ENCODE measurements at places on chromosomes 1 and 21. TPM values are rescaled to one million over a fixed set of nuclear protein-coding genes. Genes with fewer than 3 reads are reported as not detected.

Gene CCDC185
- not detected for total RNA-seq

Gene GUCA2A
- total RNA-seq = not detected

Gene JMJD4
- 45.4 TPM for total RNA-seq

Gene PTGFR
- total RNA-seq = not detected

Gene OR2AK2
- total RNA-seq = not detected

Gene CSF3R
- total RNA-seq = not detected

Gene PADI4
- not detected for total RNA-seq

Gene SPATA1
- total RNA-seq = not detected

Gene LRRC42
- total RNA-seq = 56.4 TPM

Gene SLC1A7
- total RNA-seq = not detected

Gene SPRR5
- total RNA-seq = not detected

Gene CFAP141
- not detected for total RNA-seq

Gene IGSF8
- total RNA-seq = 52.6 TPM

Gene PYCR2
- 112 TPM for total RNA-seq

DNA sequence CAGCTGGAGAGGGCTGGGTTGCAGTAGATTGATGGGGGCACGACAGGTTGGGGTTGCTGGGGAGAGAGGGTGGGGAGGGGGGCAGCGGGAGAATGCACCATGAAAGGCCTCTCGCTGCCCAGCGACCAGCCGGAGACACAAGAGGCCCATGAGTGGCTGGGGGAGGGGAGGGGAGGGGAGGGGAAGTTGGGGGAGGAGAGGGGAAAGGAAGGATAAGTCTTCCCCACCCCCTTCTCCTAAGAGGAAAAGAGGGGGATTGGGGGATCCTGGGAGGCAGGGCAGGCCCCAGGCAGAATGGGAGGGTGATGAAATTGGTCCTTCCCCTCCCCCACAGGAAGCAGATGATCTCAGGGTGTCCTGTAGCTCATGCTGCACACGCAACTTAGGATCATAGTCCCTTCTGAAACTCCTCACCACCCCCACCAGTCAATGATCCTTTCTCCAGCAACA lies 45.7 kb downstream of the PAX7 start:
- DNase-seq = no peak

GRCh38 chr1:171245458-171246064 lies 2.7 kb upstream of the FMO1 start:
- peak; percentile 28 for DNase-seq

- DNase-seq = no peak
These were observed 17.5 kb downstream of the CFAP45 start for GRCh38 chr1:159882527-159882862.

DNA sequence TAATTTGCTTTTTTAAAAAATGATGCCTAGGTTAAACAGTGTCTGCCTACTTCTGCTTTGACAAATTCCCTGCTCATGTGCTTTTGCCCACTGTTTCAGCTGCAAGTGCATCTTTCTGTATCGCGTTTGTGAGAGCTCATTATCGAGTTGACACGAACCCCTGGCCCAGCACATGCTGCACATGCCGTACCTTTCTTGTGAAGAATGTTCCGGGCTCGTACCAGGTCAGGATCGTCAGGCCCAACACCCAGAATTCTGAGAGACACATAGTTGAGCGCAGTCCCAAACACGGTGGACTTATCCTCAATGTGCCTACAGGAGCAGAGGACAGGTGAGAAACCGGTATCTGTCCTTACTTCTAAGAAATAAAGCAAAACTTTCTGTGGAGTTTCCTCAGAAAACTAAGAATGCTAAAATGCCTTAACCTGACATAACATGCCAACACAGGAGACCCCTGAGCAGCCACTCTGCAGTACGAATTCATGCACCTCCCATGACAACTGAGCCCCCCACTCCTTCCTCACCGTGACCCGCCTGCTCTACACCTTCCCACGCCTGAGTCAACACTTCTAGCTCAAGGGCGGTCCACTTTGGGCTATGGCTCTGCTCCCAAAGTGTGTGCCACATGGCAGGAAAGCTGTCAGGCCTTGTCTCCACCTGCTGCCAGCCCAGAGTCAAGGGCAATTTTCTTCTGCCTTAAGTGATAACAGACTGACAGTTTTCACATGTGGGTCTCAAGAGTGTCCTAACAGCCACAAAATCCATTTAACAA lies 6.7 kb downstream of the LSS start:
- DNase-seq = no peak

DNA sequence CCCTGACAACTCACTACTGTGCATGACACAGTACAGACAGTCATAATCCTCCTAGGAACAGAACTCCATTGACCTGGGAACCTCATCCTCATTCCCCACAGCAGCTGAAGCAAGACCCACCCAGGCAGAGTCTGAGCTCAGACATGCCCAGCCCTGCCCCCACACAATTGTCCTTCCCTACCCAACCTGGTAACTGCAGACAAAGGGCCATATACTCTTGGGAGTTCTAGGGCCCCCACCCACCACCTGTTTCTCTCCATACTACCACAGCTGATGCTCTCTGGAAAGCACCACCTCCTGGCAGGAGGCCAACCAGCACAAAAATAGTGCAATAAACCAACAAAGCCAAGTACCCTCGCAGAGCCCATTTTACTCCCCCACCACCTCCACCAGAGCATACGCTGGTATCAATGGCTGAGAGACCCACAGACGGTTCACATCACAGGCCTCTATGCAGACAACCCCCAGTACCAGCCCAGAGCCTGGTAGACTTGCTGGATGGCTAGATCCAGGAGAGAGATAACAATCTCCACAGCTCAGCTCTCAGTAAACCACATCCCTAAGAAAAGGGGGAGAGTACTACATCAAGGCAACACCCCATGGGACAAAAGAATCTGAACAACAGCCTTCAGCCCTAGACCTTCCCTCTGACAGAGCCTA lies 159.7 kb upstream of the CXADR start:
- DNase-seq = no peak

DNA sequence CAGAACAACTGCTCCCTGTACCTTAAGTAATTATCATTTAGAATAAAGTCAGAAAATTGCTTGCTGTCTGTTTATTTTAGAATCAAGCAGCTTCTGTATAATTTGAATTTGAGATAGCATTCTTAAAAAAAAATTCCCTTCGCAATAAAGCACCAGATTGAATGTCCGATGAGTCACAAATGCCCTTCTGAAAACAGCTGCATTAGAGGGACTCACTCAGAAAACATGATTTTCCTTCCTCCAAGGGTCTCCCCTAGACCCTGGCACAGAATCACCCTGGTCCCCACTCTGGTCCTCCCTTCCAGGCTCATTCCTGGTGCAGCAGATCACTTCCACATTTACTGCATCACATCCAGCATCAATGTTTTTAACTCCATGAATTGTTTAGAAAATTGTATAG lies 471.1 kb upstream of the VAMP3 start:
- DNase-seq = peak; percentile 37

DNA sequence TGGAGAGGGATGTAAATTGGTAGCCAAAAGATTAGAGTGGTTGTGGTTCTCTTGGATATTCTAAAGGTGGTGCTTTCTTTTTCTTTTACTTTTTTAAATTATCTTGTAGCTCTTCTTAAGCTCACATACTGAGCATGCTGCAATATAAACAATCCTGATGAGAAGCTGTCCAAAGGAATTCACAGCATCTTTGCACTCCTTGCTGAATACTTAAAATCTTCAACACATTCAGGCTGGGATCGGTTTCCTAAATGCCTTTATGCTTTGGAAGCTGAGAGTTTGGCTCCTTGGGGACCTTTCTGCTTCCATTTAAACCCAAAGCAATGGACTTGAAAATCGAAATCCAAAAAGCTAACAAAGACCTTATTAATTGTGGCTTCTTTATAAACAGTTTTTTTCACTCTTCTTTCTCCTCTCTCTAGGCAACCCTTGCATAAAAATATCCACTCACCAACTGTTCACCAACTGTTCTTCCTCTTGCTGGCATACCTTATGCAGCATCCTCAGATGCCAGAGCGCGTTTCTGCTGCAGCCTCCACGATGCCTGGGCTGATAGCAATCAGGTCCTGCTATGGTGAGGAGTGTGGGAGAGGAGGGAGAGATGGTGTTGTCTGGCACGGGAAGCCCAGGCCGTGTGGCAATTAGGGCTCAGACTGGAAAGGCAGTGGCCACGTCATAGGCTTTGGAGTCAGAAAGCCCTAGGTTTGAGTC lies 535.8 kb upstream of the DAB1 start:
- DNase-seq = no peak

- peak; percentile 98 for DNase-seq
These were observed 62.5 kb upstream of the ARHGAP29 start for GRCh38 chr1:94299627-94300553.

GRCh38 chr1:94980582-94981574 lies 54.0 kb upstream of the CNN3 start:
- no peak for DNase-seq

GRCh38 chr1:8448911-8449661 lies 131.2 kb downstream of the SLC45A1 start:
- no peak for DNase-seq

DNA sequence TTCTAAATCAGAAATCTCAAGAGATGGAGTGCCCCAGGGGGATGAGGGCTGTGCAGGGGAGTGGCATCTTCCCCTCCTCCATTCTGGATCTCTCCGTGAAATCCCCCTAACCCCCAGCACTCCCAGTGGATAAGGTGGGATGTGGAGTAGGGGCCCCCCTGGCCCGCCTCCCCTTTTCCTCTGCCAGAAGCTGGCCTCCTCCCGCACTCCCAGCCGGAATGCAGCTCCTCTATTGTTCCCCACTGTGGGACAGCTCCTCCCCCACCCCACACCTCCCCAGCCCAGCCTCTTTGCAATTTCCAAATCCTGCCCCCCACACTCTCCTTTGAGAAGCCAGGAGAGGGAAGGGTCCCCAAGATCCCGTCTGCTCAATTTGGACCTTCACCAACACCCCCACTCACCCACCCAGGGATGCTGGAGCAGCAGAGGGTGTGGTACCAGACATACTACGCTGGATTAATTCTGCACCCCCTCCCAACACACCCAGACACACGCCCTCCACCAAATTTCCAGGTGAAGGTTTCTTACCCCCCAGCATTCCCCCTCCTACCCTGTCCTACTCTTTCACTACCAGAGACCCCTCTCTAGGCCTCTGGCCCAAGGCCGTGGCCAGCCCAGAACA lies 1.9 kb downstream of the MEX3A start:
- DNase-seq = no peak

- DNase-seq = peak; percentile 43
These were observed 812 bp downstream of the NBPF1 start for GRCh38 chr1:16612332-16613172.

DNA sequence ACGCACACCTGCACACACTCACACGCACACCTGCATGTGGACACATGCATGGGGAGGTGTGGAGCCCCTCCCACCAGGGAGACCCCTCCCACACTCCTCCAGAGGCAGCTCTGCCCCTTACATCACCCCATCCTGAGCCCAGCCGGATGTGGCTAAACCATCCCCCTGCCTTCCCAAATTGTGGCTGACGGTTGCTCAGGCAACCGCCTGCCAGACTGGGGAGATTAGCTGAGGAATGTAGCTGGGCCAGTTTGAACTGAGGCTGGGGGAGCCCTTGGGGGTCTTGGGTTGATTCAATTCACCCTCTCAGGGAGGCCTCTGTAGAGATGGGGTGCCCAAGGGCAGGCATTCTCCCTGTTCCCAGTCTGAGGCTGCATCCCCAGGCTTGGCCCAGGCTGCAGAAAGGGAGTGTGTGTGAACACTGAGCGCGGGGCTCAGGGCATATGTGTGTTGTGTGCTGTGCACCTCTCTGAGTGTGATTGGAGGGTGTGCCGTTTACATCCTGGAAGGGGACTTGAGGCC lies 12.9 kb downstream of the PTPRU start:
- no peak for DNase-seq

DNA sequence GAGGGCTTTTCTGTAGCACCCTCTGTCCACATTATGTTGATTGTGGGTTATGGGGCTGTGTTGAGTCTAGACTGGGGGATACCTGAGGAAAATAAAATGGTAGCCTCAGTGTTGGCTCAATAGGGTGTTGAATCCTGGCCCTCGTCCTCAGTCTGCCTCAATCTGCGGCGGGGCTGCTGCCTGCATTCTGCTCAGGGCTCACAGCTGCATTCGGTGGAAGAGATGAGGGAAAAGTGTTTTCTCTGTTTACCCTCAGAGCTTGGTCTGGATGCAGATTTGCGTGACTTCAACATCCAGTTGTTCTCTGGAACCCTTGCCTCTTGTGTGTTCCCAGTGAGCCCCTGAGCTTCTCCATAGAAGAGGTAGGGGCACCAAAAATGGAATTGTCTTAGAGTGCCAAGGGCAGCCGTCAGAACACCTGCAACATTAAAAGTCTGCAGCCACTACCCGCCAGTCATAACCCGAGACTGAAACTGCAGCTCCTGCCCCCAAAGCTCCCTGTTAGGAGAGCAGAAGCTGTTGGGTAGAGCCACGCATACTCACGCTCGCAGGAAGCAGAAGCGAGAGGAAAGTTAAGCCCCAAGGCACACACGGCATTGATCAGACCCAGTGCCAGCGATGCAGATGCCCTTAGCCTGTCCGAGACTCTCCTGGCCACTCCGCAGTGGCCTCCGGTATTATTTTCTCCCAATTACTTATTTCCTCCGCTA lies 215.3 kb upstream of the C1orf174 start:
- no peak for DNase-seq

GRCh38 chr1:21779613-21780521 lies 3.1 kb downstream of the USP48 start:
- no peak for DNase-seq

- DNase-seq = no peak
These were observed 276.5 kb upstream of the DPYD start for GRCh38 chr1:98197356-98197755.

GRCh38 chr1:182784556-182785171 lies 4.9 kb upstream of the NPL start:
- DNase-seq = peak; percentile 24

DNA sequence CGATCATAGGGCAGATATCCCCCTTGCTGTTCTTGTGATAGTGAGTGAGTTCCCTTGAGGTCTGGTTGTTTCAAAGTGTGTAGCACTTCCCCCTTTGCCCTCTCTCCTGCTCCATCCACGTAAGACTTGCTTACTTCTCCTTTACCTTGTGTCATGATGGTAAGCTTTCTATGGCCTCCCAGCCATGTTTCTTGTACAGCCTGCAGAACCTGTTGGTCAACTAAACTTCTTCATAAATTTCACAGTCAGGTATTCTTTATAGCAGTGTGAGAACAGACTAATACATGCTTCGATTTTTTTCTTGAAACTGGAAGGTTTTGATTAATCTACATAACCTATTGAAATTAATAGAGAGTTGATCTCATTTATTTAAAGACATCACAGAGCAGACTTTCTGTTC lies 302.5 kb upstream of the PBX1 start:
- no peak for DNase-seq

GRCh38 chr1:4273747-4274146 lies 373.7 kb upstream of the C1orf174 start:
- DNase-seq = no peak

DNA sequence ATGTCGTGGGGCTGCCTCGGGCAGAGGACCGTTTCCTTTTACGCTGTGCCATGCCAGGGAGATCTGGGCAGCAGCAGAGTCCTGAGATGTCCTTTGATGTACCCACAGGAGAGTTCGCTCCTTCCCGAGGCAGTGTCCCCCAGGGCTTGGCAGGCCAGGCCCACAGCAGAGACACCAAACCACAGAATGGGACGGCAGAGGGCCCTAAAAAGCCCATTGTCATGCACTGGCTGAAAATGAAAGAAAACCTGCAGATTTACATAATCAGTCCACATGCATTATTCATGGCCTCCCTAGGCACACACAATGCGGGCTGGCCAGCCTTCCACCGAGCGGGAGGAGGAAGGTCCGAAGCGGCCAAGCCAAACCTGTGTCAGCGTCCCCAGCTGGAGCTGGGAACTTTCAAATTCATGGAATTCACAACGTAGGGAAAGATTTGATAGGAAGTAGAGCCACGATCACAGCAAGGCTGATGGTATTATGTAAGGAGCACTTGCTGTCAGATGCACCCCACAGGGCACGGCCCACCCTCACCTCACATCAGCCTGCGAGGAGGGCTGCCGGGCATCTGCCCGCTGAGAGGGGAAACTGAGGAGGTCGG lies 25.3 kb upstream of the EFHD2 start:
- no peak for DNase-seq
